SHP77 treated with DMSO at 0.1 percent for 48 hours (cell line): ENCODE measurements at places on chromosomes 3 and 15.
A peak's percentile ranks its signal among the peaks of the same experiment; 100 is the strongest.

DNA sequence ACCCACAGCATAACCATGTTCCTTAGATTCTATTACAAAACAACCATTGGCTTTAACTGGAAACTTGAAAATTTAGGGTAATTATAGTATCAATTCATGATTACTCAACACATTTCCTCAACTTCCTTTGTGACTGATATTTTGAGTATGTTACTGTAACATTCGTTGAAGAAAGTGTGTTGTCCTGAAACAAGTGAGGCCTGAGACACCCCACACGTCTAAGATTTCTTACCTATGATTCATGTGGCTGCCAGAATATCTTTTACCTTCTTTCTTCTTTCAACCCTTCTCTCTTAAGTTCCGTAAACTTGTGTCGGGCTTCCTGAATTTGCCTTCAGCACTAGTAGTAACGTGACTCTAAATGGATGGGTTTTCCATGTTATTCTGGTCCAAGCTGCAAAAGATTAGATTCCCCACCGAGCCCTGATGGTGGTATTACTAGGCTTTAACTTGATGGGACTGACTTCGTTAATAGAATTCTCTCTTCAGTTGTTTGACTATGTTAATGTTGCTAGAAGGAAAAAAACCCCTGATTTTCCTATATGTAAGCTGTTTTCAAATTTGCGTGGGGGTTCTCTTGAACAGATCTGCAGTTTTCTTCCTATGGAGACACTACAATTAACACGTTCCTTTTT is 296.0 kb upstream of the ICE2 start:
- no peak for DNase-seq

DNA sequence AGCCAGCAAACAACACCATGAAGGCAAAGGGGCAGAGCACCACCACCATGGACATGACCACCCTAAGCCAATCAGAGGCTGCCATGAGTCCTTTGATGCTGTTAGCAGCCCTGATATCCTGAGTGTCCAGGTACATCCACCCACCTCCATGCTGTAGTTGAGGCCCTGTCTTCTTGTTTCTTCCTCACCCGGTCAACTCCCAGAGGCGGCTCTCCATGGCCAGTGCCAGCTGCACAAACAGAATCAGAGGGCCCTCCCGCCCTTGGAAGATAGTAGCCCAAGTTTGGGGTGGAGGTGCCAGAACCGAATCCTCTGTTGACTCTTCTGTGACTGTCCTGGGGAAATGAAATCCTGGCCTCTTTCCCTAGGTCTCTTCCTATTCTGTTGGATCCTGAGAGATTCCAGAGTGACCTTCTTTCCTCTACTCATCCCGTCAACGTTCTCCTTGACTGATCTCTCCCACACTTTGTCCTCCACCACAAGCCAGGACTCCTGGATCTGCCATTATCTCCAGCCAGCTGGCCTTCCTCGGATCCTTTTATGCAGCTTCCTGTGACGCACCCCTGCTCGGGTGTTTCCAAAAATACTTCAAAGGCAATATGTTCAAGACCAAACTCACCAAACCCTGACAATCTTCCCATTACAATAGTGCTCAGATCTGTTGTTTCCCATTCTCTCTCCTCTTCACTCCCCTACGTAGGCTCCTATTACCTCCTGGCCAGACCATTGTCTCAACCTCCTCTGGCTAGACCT is 45.4 kb upstream of the DLG1 start:
- DNase-seq = no peak

- DNase-seq = no peak
Observed at GRCh38 chr3:115322901-115323300, 175.8 kb upstream of the ZBTB20 start.

- no peak for DNase-seq
Observed at GRCh38 chr15:43868406-43868805, 41.6 kb downstream of the WDR76 start.

DNA sequence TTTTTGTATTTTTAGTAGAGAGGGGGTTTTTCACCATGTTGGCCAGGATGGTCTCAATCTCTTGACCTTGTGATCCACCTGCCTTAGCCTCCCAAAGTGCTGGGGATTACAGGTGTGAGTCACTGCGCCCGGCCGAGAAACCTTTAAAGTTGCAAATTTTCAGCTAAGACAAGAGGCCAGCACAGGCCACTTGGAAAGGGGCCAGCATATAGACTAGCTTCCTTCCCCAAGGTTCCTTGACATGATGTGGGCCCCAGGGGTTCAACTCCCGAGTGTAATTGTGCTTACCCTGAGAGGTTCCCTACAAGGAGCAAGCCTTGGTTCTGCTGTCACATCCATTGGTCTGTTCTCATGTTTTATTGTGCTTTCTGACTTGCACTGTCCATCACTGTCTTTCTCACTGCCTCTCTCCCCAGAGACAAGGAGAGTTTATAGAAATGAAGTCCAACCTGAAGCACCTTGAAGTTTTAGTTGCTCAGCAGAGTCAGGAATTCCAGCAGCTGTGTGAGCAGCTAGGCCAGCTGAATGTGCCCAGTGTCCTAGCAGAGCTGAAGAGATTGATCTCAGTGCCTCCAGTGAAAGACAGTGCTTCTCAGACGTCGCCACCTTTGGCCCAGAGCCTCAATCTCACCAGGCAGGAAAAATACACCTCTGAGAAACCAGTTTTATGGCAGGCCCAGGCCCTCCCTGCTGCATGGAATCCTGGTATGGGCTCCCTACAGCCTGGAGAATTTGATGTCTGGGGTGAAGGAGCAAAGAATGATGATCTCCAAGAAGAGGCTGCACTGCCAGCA is 21.1 kb downstream of the C3orf62 start:
- DNase-seq = no peak

DNA sequence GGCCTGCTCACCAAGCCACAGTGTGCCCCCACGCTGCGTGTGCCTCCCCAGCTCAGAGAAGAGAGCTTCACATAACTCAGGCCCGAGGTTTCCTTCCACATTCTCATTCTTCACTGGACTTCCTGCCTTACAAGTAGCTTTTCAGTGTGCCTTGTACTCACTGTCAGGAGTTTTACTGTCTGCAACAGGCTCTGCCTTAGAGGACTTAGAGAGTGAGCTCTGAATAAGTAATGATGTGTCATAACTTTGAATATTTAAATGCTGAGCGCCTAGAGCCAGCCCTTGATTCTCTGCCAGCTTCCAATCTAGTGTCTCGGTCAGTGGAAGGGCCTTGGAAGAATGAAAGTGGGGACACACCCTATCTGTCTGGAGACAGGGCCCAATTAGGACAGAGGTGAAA is 41.8 kb downstream of the ITGB5 start:
- no peak for DNase-seq

GRCh38 chr3:18767756-18768303 is 342.7 kb upstream of the SATB1 start:
- DNase-seq = no peak

- peak; percentile 3 for DNase-seq
Observed at GRCh38 chr15:98292442-98293240, 332.1 kb downstream of the ARRDC4 start.

- DNase-seq = no peak
Observed at GRCh38 chr15:86355361-86355760, 275.7 kb downstream of the AGBL1 start.

GRCh38 chr15:62128916-62129315 is 36.2 kb downstream of the C2CD4B start:
- no peak for DNase-seq

DNA sequence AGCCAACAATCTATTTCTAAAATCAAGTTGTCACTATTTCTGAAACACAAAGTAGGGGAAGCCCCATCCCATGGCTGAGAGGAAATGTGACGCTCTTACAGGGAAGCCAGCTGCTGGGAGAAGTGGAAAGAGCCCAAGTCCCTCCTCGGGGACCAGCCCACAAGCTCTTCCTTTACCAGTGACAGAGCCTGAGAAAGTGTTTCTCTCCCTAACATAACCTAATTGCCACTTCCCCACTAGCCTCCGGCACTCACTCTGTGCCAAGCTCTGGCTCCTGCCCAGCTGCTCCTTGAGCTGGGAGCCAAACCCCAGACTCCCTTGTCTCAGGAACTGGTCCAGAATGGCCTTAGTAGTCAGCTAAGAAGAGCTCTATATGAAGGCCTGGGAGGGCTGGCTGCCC is 42.9 kb downstream of the TNFAIP8L3 start:
- no peak for DNase-seq

DNA sequence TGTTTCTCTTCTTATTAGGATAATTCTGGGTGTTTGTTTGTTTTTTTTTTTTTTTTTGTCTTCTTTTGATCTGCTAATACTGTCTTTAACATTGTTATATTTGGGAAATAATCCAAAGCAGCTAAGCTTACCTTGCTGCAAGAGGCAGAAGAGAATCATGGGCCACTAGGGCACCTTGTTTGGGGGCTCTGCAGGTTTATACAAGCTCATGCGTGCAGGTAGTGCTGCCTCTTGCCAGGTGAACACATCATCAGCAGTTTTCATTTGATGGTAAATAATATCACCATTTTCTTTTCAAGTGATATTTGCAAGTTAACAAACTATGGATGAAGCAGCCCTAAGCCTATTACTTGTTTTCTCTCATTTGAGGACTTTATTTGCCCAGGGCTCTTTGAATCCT is 37.9 kb downstream of the MAP3K13 start:
- DNase-seq = no peak

DNA sequence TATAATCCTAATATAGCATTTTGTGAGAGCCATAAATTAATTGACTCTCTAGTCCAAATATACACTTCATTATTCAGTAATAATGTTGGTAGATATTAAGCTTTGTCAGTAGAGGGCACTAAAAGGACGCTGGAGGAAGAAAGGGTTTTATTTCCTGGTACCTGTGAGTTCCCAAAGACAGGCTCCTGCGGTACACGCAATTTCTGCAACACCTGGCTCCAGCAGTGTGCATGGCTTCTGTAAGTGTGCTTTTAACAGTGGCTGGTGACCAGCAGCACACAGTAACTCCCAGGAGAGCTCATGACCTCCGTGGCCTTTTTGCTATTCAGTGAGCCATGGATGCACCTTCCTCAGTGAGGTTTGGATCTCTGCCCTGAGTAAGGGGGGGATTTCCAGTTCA is 338.3 kb upstream of the ZNF385D start:
- peak; percentile 60 for DNase-seq

DNA sequence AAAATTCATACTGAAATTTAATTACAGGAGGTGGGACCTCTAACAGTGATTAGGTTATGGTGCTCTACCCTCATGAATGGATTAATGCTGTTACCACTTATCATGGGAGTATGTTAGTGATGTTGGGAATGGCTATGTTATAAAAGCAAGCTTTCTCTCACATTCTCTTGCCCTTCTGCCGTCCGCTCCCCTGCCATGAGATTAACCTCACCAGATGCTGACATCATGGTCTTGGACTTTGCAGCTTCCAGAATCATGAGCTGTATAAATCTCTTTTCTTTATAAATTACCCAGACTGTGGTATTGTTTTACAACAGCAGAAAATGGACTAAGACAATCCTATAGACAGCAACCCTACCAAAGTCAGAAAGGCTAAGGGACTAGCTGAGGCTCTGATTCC is 884.8 kb downstream of the FHIT start:
- DNase-seq = no peak

DNA sequence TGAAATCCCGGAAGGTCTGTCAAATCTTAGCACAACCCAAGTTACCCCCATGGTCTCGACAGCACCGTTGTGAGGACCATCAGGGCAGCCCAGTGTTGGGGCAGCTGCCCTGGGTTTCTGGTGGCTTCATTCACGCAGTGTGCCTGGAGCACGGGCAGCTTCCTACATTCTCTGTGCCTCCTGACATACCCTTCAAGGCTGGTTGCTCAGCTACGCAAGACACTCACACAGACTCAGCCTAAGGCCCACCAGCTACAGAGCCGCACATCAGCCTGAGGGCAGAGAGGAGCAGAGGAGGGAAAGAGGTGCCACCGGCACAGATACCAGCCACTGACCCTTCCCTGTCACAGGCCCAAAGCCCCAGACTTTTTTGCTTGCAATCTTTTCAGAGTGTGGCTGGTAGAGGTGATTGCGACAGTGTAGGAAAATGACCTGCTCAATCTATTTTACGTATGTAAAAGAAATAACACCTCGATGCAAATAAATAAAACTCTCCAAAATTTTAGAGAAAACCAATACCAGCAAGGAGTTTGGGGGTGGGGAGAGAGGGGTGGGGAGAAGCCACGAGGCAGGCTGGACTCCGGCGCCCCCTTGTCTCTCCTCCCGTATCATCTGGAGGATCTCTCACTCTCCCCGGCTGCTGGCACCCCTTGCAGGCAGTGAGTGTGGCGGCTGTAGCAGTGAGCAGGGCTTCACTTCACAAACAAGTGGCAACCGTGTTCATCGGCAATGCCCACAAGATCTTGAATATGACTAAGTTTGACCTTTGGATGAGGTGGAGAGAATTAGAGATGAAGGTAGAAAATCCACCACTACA is 12.7 kb downstream of the CSPG5 start:
- no peak for DNase-seq

DNA sequence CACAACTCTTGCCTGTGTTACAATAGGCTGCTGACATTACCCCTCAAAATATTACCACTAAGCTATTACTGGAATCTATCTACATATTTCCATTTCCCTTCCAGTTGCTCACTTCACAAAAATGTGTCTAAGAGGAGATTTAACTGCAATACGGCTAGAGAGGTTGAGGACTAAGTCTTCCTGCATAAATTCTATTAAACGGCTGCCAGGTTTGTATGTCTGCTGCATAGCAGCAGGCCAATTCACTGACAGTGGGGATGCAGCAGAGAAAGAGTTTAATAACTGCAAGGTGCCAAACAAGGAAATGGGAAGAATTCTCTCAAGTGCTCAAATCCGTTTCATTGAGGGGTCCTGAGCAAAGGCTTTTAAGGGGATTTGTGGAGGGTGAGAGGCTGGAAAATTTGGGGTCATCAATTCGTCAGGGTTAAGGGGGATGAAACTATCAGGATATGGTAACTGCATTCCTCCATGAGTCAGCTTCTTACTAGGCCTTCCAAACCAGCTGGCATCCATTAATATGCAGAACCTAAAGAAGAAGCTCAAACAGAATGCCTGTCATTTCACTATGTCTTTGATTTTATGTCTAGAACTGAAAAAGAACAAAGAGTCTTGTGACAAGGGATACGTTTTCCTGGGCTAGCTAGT is 675.6 kb downstream of the TBL1XR1 start:
- DNase-seq = no peak

GRCh38 chr15:99568625-99569352 is 3.0 kb downstream of the MEF2A start:
- DNase-seq = no peak

DNA sequence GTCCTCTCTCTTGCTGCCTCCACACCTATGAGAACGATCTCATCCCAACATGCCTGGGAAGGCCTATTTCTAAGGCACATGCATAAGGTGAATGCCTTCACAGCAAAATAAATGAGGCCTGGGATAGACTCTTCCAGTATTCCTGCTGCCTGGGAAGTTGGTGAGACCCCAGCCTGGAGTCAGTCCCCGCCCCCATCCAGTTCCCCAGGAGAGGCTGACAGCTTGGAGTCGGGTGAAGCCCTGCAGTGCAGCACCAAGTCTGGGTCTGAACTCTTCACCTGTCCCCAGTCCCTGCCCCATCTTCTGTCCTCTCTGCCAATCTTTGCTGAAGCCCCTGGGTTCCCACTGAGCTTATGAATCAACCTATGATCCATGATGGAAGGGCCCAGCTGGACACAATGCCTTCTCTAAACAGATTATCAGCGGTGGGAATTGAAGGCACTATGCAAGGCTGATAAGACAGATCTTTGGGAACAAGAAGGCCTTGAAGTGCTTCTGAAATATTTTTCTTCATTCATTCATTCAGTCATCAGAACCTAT is 10.2 kb upstream of the APBA2 start:
- DNase-seq = no peak

GRCh38 chr3:33491721-33492120 is 51.5 kb upstream of the UBP1 start:
- DNase-seq = no peak
